Stimulated activated CD4-positive, alpha-beta T cell treated with anti-CD3 and anti-CD28 coated beads, Interleukin-1b, Interleukin-23, amount 100 ng/mL, for 1 hour (primary cell): ENCODE measurements at places on chromosomes 7 and 10.

DNA sequence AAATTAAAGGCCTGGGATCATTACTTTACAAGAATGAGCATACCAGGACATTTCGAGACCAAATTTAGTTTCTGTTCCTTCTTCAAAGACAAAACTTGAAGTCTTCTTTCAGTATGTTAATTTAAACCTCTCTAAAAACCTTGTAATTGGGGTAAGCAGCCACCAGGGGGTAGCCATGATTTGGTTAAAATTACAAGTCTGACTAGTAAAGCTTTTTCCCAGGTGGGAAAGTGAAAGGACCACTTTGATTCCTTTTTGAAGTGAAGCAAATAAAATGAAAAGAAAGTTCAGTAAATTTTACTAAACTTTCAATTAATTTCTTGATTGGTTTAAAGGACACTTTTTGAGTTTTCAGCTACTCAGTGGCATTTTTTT, 294.3 kb downstream of the BBS9 start:
- no peak for DNase-seq

DNA sequence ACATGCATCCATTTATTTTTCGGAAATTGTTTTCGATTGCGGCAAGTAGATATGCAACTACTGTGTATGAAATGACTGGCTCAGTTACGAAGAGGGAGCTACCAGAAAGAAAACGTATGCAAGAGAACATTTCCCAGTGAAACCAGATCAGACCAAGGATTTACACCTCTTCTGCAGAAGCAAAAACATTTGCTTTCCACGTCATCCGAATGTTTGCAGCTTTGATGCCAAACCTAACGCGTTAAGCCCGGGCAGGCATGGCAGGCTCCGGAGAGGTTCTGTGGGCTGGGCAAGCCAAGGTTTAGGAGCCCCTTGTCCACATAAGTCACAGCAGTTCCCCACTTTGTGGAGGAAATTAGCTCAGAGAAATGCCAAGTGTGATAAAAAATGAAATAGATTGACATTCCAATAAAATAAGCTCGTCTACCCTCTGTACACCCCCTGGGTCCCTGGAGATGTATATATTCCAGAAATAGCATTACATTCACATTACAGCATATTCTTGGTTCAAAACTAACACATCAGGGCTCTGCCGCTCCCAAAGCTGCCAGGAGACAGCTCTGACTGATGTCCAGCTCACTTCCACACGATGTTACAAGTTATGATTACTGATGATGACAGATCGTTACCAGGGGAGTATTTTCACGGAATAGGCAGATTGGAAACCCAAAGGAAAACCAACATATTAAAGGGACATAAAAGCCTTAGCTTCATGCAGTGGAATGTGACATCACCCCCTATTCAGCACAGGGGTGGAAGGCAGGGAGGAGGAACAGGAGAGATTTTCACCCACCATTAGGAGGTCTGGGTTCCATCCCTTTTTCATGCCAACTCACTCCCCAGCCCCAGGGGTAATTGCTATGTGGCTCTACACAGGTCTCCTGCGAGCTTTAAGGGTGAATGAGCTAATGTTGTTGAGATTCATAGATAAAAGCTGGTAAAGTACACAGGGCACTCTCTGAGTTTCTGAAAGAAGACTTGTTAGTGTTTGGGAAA, 81.5 kb downstream of the LYZL1 start:
- no peak for DNase-seq

DNA sequence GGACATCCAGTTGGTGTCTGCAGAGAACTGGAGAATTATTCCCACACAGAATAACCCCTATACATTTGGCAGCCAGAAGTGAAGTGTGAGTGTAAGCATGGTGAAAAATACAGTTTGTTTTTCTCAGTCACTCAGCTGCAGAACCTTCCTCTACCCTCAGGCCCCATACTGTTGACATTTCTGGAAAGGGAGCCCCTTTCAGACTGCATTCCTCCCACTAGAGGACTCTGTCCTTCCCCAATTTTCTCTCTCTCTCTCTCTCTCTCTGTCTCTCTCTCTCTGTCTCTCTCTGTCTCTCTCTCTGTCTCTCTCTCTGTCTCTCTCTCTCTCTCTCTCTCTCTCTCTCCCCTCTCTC, 86.8 kb upstream of the STEAP1B start:
- no peak for DNase-seq

- no peak for DNase-seq
Observed at GRCh38 chr7:88566162-88566729, 193.3 kb upstream of the ZNF804B start.

DNA sequence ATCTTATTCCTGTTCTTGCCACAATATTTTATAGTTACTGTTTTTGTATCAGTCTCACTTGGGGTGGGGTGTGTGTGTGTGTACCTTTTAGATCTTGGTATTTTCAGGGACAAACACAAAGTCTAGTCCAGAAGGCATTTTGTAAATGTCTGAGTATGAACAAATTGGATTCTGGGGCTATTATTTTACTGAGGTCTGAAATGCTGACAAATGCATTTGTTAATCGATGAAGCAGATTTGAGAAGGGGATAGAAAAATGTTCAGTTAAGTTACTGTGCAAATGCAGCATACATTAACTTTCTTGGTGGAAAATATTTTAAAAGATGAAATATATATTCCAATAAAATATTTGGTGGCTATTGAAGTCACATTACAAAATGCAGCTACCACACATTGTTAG, 267.4 kb downstream of the EXOC4 start:
- DNase-seq = no peak

DNA sequence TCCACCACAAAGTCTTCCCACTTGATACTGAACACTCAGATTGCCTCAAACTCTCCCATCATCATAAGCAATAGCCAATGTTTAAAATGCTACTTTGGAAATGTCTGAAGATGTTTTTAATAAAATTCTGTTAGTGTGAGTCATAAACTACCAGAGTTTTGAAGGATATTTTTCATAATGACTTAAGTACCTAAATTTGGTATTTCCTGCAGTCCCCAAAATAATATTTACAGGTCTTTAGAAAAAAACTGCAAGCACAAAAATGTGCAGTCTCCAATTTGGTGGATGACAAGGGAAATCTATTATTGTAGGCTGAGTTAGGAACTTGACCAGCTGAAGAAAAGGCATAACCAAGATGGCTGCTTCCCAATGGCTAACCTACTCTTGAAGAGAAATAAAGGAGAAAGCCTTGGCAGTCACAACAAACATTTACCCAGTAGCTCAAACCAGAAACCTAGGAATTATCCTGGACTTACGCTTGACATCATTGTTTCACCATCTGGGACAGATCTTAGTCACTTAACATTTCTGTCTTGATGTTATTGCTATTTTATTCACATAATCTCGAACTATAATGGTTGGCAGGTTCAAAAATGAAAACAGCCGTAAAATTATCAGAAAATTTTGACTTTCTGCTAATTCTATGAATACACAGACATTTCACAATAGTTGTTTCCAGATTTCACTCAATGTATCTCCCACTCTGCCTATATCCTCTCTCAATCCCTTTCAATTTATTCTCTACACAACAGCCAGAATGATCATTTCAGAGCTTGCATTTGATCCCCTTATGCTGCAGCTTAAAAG, 111.2 kb upstream of the STEAP1B start:
- DNase-seq = no peak

DNA sequence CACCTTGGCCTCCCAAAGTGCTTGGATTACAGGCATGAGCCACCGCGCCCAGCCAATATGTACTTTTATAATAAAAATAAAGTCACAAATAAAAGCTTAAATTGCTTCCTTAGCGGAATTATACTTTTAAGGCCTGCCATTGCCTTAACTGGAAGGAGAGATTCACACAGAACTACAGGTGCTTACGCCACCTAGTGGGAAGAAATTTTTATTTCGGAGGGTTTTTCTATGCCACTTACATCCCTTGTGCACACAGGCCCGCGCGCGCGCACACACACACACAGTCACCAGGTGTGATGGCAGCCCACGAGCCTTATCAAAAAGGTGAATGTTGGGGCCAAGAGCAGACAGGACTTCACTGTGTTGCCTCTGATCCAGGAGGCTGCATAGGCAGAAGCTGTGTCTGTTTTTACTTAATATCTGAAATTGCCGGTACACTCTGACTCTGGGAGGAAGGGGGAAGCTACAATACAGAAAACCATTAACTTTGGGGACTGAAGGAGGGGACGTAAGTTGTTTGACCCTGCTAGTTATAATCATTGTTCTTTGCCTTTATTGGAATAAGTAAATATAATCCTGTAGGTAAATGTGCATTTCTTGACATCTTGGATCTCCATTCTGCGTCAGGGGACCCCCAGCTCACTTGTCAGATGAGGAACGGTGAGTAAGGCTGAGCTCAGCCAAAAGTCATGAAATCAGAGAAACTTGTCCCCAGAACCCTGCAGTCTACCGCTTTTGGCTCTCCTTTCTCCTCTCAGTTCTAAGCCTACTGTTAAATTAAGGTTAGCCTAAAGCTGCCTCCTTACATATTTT, 87.1 kb downstream of the SLC16A9 start:
- DNase-seq = no peak

DNA sequence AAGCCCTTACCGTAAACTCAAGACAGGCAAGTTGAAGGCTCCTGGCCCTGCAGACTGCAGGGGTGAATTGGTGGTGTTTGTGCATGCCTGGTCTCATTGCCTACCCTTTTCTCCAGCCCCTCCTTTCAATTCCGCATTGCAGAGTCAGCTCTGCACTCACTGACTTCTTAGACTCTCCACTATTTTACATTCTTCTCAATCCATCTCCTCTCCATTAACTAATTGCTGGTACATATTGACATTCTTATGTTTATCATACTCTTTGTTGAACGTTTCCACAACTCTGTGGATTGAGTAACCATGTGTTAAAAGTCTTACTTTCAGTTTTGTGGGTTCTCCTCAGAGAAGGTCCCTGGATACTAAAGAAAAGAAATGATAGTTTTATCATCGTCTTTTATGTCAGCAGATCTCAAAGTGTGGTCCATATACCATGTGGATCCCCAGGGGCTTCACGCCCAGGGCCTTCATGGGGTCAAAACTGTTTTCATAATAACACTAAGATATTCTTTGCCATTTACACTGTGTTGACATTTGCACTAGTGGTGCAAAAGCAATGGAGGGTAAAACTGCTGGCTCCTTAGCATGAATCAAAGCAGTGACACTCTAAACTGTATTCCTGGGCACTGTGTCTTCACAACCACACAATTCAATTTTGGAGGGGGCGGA, 135.4 kb upstream of the FZD1 start:
- no peak for DNase-seq

DNA sequence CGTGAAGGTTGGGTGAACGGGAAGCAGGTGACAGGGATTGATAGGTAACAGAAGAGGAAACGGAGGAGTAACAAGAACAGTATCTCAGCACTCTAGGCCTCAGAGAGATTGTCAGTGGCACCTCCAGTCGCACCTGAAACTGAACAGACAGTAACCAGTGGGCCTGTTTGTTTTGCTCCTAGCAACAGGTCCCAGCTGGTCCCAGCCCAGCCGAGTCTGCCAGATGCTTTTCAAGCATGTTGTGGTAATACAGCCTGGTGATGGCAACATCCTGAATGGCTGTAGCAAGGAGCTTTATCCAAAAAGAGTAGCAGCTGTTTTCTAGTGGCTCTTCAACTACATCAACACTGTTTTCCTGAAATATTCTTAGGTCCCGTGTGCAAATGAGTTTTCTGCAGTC, 4.7 kb downstream of the CACNB2 start:
- no peak for DNase-seq

GRCh38 chr7:48515171-48515570, 343.9 kb downstream of the ABCA13 start:
- no peak for DNase-seq

DNA sequence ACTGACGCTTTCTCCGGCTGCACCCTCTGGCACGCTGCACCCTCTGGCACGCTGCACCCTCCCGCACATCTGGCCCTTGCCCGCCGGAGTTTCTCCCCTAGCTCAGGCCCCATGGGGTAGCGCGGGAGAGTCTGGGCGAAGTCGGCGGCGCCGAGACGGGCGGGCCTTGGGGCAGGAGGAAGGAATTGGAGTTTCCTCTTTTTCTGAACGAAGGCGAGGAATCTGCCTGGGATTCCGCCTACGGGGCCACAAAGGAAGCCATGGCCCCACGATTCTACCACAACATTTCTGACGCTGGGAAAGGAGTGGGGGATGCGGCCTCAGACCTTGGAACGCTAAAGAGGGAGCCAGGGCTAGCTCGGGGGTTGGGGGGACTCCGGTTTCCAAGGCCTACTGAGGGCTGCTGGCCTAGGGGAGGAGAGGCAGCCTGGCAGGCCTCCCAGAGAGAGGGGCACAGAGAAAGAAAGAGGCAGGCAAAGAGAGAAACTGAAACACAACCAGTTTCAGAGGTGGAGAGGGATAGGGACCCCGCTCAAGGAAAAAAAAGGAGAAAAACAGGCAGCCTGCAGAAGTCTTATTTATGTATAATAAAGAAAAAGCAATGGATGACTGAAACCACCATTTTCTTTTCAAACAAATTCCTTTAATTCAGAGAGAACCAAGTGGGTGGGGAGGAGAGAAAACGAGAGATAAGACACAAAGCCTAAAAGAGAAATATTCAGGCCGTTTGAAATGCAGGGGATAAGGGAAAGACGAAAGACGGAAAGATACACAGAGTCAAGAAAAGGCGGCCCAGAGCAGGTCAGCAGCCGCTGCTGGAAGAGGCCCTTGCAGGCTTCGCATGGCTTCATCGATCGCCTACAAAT, 4.3 kb downstream of the TLX1 start:
- DNase-seq = no peak

- no peak for DNase-seq
Observed at GRCh38 chr7:116912269-116912909, 40.9 kb upstream of the ST7 start.

DNA sequence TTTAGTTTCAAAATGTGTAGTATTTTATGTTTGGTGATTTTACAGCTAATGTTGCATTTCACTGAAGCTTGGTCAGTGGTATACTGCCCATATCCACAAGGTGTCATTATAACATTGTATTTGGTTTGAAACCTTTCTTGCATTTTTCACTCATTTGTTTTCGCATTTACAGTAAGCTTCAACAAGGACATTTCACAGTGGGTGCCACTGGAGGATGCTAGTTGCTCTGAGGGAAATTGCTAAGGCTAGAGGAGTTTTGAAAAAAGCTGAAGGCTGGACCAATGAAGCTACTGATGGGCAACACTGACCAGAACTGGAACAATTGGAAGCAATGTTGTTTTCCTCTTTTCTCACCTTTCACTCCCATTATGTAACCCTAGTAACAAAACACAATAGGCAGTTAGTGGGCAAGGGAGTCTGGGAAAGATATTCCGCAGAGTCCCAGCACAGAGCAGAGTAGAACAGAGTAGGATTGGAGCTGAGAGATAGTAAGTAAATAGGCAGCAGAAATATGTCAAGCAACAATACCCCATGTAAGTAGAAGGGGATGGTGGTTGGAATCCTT, 23.6 kb upstream of the SRI start:
- no peak for DNase-seq

GRCh38 chr7:158973440-158973839, 117.1 kb downstream of the DYNC2I1 start:
- DNase-seq = no peak

GRCh38 chr7:46616636-46617035, 695.6 kb upstream of the IGFBP3 start:
- no peak for DNase-seq

- DNase-seq = no peak
Observed at GRCh38 chr10:119346095-119346832, 138.9 kb downstream of the GRK5 start.
